ENCODE measurements at places on chromosomes 13 and 19.

DNA sequence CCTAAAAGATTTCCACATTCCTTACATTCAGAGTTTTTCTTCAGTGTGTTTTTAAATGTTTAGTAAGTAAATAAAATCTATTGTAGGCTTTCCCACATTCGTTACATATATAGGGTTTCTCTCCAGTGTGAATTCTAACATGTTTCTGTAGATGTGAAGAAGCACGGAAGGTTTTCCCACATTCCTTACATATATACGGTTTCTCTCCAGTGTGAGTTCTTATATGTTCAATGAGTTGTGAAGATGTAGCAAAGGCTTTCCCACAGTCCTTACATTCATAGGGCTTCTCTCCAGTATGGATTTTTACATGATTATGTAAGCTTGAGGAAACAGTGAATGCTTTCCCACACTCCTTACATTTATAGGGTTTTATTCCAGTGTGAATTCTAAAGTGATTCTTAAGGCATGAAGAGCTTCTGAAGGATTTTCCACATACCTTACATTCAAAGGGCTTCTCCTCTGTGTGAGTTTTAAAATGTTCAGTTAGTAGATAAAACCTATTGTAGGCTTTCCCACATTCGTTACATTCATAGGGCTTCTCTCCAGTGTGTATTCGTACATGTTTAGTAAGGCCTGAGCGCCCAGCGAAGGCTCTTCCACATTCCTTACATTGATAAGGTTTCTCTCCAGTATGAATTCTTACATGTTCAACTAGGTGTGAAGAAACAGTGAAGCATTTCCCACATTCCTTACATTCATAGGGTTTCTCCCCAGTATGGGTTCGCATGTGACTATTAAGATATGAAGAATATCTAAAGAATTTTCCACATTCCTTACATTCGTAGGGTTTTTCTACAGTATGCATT is 18.2 kb downstream of the ZNF121 start:
- no peak for ATAC-seq

DNA sequence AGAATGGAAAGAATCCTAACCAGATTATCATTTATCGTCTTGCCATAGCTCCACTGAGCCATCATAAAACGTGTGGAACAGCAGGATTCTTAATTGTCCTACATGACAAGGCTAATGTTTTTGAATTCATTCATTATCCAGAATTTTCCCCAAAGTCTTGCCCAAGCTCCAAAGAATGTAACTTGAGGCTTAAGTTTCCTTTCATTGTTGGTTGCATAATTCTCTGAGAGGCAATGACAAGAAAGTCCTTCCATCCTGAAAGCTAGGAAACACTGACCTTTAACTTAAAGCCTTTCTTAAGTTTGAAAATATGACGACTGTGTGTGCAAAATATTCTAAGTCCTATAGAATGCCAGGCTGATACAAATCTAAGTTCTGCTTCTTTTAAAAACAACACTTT is 546.1 kb downstream of the SUCLA2 start:
- ATAC-seq, result no peak

GRCh38 chr13:89695343-89696257 is 1651.9 kb upstream of the MIR17HG start:
- ATAC-seq, result no peak

GRCh38 chr19:35399231-35399630 is 28.4 kb downstream of the GPR42 start:
- no peak for ATAC-seq

DNA sequence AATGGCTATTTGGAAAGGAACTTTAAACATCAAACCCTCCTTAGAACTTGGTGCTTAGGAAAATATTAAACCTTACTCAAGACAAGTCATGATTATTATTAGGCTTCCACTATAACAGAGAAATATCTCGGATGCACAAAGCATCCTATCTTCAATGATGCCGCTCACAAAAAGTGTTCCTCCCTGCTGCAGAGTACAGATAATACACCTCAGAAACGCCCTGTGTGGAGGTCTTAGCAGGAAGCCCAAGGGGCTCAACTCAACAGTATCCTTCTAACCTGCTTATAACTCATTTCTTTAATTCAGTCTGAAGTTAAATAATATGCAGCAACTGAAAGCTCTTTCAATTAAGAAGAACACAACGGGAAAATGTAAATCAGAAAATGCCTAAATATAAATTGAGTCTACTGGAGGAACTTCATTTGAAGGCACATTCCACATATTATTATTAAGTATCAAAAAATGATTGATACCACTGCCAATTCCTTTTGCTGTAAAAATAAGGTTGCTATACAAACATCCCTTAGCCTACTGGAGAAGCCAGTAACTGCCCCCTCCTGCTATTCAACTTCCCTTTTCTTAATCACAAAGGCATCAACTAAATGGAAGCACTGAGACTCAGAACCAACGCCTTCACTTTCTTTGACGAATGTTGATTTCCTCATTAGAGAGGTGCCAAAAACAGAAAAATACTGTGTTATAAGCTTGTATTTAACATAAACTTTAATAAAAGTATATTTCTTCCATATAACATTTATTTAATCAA is 12.0 kb downstream of the ELF1 start:
- no peak for ATAC-seq

DNA sequence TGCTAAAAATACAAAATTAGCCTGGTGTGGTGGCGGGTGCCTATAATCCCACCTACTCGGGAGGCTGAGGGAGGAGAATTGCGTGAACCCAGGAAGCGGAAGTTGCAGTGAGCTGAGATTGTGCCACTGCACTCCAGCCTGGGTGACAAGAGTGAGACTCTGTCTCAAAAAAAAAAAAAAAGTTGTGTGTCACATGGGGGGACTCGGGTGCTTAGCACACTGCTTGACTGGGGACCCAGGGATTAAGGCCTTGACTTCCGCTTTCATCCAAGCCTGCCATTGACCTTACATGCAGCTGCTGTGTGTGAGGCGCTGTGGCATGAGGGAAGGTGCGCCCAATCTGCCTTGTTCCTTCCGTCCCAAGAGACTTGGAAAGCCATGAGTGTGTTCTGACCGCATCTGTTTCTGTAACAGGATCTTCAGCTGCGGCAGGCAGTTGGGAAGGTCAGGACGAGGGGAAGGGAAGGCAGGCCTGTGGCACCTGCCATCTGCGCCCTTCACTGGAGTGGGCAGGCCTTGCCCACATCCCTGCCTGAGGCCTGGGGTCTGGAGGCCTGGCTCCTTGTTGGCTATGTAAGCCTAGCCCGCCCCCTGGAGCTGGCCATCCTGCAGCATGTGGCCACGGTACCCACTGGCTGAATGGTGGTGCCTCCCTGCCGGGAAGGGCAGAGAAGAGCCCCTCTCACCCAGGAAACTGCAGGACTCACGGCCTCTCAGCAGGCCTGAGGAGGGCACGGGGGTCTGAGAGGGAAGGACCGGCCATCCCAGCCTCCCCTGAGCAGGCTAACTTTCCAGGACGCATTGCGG is 23.0 kb downstream of the PPP1R37 start:
- ATAC-seq, result no peak

- no peak for ATAC-seq
Measured at GRCh38 chr19:1975162-1975480, 34.1 kb downstream of the CSNK1G2 start.

- ATAC-seq, result peak; percentile 21
Measured at GRCh38 chr19:41849067-41849466, 4.2 kb downstream of the DMRTC2 start.

DNA sequence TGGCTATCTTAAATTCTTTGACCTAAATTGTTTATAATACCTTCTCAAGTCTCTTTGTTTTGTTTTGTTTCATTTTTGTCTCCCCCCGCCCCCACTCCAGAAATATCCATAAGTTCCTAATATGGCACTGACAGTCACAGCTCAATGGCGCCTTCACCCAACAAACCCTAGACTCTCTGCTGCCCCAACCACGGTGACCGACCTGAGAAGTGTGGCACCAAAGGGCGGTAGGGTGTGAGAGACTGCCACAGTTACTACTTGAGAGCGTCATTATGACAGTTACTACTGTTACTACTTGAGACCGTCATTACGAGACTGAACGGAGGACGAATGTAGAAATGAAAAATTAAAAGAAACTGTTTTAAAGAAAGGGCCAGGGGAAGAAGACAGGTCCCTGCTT is 34.4 kb upstream of the PSPC1 start:
- no peak for ATAC-seq

GRCh38 chr13:22194106-22194805 is 523.4 kb downstream of the FGF9 start:
- no peak for ATAC-seq

DNA sequence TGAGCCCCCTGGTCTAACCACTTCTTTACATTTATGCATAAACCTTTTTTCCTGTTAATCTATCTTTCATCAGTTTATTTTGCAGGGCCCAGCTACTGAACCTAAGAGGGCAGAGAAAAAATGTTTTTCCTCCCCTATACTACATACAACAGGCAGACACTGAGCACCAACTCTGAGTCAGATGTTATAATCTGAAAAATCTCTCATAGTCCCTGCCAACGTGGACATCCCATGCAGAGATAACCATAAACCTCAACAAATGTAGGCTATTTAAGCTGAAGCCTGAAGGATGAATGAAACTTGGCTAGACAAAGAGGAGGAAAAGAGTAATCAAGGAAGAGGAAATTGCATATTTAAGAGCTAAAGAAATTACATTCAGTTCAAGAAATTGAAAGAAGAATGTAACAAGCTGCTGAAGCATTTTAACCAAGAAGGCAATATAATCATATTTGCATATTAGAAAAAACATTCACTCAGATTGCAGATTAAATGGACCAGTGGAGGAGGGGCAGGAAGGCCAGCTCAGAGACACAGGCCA is 2.6 kb downstream of the NEK3 start:
- ATAC-seq, result no peak

GRCh38 chr19:30878495-30878894 is 470.7 kb downstream of the TSHZ3 start:
- ATAC-seq, result no peak

DNA sequence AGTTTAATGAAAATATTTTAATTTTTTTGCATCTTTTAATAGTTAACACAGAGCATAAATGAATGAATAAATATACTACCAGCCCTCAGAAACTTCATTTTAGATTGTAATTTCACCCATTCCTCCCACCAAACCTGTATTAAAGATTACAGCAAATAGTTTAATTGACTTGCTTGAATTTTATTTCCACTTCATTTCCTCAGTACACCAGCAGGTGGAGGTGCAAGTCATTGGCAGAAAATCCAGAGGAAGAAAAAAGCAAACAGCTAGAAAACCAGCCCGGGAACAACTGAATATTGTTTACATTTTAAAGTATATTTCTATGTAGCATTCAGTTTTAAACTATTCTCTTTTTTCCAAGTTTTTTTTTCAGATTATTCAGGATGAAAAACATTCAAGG is 177.8 kb downstream of the OLFM4 start:
- ATAC-seq, result no peak

- ATAC-seq, result no peak
Measured at GRCh38 chr13:33341861-33342452, 56.4 kb upstream of the STARD13 start.

- ATAC-seq, result no peak
Measured at GRCh38 chr13:100459747-100460146, 128.8 kb downstream of the GGACT start.

- no peak for ATAC-seq
Measured at GRCh38 chr19:49335071-49335783, at the start of gene CD37. CD37 (plus strand) TSS chr19:49335406; CDS start chr19:49335541, 135 bp downstream.

DNA sequence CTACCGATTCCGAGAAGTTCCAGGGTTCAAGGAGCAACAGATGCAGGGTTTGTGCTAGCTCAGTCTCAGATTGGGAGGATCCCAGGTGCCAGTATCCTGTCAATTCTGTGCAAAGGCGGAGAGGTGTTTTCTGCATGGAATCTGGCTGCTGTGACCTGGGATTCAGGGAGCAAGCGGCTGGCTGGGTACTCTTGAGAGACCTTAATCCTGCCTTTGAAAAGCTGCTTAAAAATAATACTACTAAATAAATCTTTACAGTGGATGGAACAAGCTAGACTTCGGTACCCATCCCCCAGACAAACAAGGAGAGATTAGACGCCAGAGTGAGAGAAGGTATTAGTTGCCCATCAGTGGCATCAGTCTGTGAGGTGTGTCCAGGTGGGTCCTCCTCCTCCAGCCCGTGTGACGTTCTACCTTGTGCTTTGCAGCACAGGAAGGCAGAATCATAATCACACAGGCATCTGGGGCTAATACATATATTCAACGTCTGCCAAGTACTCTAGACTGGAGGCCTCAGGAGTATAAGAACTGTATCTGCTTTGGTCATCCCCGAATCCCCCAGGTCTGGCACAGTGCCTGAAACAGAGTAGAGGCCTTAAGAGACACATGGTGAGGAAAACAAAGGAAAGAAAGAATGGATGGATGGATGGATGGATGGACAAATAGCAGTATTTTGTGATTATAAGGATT is 230.6 kb downstream of the ZNF536 start:
- no peak for ATAC-seq

- ATAC-seq, result peak; percentile 92
Measured at GRCh38 chr13:26698392-26699196, 62.0 kb downstream of the GPR12 start.

DNA sequence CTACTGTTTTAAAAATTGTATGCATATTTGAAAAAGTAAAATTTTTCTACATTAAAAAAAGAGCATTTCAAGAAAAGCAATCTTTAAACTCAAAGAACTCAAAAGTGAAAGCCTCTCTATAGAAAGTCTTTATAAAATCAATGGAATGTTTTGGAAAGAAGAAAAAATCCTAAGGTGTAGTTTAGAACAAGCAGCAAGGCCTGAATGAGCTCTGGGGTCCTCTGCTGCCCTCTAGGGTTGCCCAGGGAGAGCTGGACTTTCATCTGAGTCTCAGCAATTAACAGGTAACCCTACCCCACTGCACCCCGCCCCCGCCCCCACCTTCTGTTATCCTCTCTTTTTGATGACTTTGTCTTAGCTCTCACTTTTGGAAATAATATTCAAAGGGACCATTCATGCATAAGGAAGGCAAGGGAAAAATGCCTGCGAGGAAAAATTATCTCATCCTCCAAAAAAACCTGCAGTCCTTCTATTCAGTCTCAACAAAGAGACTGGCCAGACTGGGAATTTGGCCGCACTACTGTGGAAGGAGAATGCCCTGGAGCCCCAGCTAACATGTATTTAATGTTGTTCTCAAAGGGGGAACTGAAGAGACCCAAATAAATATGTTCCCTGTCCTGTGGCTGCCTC is 24.1 kb downstream of the SLC25A30 start:
- peak; percentile 60 for ATAC-seq

- ATAC-seq, result no peak
Measured at GRCh38 chr13:66853564-66853963, 376.6 kb downstream of the PCDH9 start.

DNA sequence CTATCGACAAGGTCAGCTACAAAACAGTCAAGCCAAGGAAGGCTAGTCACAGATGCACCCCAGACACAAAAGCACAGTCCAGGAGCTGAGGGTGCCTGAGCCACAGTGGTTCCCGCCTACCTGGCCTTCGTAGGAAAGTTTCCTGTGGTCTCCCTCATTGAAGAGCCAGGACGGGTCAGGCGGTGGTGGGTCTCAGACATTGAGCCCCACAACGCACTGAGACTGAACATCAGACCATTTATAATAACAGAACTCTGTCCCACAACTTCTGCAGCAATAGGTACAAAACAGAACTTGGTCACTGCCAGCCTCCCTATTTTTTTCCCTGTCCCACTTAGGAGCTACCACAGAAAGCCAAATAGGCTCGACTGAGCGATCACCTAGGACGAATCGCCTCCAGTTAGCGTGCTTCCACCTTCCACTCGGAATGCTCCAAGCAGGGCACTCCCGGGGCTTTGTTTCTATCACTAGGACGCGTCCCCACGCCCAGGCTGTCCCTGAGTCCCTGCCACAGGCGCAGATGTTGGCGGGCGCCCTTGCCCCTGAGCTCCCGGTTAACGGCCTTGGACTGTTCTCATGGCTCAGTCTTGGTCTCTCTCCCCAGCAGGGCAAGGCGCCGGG is 640 bp upstream of the ZNF544 start:
- no peak for ATAC-seq
